ENCODE measurements at places on chromosomes 2 and 18.
A peak's percentile ranks its signal among the peaks of the same experiment; 100 is the strongest.

DNA sequence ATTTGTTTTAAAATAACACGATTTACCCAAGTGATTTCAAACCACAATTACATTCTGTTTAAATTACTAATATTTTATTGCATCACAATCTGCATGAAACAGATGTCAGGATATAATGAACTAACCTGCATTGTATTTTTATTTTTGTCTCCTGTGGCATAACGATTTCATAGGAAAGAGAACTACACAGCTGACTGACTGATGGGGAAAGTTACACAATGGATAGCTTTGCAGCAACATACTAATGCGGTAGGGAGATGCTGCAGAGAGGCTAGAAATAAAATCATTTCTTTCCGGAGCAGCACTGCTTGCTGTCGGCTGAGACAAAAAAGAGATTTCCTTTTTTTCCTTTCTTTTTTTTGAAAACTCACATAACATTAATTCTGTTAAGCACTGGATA lies 36.9 kb downstream of the SCN1A start:
- DNase-seq = no peak

DNA sequence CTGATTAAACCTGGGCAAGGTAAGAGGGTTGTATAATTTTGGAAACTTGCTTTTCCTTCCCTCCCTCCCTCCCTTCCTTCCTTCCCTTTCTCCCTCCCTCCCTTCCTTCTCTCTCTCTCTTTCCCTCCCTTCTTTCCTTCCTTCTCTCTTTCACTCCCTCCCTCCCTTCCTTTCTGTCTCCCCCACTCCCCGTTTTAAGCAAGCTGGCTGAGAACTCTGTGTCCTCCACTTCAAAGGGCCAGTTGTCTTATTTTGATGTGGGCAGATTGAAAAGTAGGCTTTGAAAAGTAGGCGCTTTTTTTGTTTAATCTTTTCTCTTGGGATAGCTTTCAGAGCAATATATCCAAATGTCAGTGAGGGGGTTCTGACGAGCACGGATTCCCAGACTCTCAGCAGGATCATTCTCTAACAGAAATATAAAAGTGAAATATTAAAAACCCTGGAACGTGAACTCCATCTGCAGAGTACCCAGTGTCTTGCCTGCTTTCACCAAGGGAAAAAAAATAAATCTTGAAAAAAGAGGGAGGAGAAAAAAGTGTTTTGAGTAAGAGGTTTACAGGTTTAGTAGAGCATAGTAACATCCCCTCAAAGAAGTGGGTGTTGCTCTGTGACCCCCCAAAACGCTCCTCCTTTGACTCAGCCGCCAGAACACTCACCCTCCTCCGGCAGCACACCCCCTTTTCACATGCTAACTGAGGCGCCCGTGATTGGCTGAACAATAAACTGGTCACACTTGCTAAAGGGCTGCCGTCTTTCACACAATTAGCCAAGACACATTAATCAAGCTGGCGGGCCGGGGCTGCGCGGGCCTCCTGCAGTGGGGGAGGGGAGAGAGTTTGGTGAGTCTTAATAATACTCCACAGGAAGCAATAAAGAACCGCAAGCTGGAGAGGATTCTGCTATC lies 52.2 kb downstream of the CDK15 start:
- peak; percentile 18 for DNase-seq

DNA sequence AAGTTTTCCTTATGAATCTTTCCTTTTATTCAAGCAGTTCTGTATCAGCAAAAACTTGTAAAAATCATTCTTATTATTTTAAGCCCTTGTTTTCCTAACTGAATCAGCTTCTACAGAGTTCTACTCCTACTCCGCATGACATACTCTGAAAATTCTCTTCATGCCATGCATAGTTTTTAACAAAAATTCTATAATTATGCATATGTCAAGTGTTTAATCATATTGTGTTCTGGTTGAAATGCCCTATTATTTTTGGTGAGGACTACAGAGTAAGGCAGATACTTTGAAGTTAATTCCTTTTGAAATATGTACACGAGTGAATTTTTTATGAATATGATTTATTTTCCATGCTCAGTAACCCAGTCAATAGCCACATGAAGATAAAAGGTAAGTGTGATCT lies 28.8 kb downstream of the ANKRD30B start:
- no peak for DNase-seq

- DNase-seq = no peak
Measured at GRCh38 chr2:191459158-191459557, 214.0 kb downstream of the MYO1B start.

- no peak for DNase-seq
Measured at GRCh38 chr2:140424471-140424870, 1644.3 kb upstream of the NXPH2 start.

- DNase-seq = peak; percentile 12
Measured at GRCh38 chr2:85887566-85888019, 1.2 kb downstream of the ST3GAL5 start.

GRCh38 chr2:38932586-38932985 lies 42.9 kb downstream of the ARHGEF33 start:
- no peak for DNase-seq

DNA sequence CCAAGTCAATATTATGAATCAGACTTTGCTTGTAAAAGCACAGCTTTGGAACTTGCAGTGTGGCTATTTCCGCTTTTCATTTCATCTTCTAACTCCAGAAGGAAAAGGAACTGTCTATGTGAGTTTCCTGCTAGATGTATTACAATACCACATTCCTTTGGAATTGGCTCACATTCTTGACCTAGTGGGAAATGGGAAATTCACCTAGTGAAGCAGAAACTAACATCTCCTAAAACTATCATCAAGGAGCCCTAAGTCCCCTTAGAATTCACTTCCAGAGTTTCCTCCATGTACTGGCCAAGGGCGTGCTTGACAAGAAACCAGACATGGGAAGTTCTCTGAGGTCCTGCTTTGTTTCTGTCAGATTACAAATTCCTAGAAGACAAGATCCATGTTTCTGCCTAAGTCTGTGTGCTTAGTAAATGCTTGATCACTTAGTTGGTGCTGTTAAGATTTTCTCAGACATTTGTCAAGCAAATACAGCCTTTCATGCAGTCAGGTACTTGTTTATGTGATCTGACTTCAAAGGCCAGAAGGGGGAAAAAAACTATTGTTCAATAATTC lies 275.7 kb upstream of the FN1 start:
- DNase-seq = no peak

DNA sequence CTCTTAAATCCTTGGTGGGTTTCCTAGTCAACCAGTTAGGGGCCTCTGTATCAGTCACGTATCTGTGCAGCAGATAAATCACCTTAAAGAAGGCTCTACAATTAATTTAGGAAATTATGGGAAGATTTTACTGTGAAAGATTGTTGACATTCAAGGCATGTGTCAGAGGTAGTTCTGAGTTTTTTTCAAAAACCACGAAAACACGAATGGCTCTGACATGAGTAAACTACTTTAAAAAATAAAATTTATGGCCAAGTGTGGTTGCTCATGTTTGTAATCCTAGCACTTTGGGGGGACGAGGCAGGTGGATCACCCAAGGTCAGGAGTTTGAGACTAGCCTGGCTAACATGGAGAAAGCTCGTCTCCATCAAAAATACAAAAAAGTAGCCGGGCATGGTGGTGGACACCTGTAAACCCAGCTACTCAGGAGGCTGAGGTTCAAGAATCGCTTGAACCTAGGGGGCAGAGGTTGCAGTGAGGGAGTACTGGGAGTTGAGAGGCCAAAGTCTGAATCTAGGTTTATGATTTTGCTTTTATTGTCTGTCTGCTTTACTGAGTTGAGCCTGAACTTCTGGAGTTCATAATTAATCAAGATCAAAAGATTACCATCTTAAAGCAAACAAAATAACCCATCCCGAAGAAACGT lies 77.1 kb downstream of the SPRED2 start:
- DNase-seq = no peak

GRCh38 chr2:71463342-71463654 lies 9.9 kb downstream of the DYSF start:
- DNase-seq = no peak

DNA sequence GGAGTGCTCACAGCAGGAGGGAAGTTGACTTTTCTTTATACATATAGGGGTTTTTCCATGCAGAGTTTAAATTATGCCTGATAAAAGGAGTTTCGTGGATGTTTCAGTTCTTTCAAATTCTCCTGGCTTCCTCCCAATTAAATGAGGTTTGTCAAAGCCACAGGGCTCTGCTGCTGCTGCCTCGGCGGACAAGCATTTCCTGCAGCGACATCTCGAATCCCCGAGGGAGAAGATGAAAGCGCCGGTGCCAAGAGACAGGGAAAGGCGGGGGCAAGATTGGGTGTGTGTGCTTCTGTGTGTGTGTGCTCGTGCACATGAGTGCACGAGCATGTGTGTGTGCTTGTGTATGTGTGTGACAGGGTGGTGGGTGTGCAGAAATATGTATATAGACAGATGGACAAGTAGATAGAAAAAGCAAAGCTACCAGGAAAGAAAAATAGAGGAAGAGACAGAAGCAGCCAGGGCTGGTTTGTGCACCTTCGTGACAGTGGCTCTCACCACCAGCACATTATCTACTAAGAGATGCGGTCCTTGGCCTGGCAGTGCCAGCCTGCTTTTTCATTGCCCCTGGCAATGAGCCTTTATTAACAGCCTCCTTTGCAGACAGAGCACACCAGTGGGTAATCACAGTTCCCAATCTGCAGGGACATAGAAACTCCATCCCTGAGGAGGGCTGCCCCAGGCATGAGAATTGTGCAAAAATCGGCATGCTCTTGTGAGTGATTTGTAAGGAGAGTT lies 76.2 kb downstream of the CDK15 start:
- DNase-seq = peak; percentile 43

DNA sequence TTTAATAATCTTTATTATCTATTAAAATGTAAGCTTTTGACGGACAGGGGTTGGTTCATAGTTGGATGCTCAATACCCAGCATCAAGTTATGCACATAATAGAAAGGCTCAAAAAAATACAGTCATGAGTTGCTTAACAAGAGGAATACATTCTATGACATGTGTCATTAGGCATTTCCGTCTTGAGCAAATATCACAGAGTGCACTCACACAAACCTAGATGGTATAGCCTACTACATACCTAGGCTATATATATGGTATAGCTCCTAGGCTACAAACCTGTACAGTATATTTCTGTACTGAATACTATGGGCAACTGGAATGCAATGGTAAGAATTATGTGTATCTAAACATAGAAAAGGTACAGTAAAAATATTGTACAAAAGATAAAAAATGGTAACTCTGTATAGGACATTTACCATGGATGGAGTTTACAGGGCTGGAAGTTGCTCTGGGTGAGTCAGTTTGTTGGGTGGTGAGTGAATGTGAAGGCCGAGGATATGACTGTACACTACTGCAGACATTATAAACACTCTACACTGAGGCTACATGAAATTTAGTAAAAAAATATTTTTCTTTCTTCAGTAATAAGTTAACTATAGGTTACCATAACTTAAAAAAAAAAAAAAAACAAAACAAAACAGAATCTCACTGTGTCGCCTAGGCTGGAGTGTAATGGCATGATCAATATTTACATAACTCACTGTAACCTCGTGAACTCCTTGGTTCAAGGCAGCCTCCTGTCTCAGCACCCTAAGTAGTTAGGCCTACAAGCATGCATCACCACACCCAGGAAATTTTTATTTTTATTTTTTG lies 201.2 kb downstream of the NBAS start:
- no peak for DNase-seq

DNA sequence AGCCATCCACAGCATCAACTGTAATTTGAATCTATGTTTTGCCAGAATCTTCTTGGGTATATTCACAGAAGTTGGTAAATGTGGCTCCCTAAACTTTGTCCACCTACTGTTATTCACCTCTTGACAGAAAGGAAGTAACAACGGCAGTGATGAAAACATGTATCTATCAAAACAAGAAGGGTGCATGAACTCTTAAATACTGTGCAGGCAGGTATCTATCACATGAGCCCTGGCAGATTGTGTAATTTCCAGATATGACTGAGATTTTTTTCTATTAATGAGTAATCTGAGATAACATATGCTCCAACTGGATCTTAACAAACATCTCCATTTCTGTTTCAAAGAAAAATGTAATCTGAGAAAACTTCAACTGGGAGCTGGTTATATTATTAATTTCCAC lies 36.6 kb downstream of the SFT2D3 start:
- no peak for DNase-seq

- peak; percentile 26 for DNase-seq
Measured at GRCh38 chr2:1140389-1141003, 189.8 kb downstream of the SNTG2 start.

DNA sequence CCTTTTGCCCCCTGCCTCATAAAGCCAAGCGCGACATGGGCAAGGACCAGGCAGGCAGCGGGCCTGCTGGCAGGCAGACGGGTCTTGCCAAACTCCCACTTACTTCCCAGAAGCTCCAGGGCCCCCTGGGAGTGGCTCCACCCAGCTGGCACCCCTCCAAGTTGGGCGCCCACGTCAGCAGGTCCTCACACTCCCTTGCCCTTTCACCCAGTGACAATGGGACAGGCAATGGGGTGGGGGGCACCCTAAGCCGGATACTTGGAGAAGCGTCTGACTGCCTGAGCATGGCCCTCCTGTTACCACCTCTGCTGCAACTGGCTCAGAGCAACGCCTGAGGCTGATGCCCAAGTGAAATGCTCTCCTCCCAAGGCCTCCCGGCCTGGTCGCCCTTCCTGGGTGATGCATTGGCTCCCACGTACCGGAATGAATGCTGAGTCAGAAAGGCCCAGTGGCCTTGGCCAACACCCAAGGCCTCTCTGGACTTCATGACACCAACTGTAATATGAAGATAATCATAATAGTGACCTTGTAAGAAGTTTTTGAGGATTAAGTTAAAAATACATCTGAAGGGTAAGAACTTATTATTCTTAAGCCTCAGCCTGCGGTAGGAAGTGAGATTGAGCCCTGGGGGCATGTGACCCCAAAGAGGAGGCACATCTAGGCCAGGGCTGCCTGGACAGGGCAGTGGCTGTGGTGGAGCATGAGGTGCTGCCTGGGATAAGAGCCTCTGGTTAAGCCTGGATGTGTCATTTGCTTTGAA lies 31.6 kb downstream of the KCNK3 start:
- peak; percentile 11 for DNase-seq

GRCh38 chr2:128306081-128306930 lies 12.4 kb downstream of the HS6ST1 start:
- no peak for DNase-seq

- DNase-seq = no peak
Measured at GRCh38 chr2:179927041-179927440, 65.6 kb upstream of the ZNF385B start.

DNA sequence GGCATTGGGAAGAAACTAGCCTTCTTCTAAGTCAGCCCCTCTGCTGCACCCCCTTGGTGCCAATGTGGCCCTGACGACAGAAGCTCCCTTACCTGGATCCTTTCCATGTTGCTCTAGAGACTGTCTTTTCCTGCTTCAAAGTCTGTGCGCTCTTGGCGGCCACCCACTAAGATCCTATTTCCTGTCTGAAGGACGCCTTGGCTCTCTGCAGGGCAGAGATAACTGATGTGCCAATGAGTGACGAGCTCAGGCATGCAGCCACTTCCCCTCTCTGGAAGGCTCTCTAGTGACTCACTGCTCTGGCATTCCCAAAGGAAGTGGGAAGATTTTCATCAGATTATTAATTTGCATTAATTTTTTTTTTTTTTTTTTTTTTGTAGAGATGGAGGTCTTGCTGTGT lies 273.5 kb downstream of the CDH20 start:
- peak; percentile 64 for DNase-seq

DNA sequence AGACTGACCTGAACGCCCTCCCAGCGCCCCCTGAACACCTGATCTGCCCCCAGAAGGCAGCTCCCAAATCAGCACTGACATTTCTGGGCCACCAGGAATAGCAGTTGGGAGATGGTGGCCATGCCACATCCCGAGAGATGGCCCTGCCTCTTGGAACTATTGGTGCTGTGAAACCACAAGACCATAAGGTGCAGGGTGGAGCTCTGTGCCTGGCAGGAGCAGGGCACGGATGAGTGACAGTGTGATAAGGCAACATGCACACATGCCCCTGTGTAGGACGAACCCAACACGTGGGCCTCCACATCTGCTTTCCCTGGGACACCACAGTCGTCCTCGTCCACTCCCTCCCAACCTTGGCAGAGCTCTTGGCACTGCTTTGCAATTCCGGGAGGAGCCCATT lies 26.9 kb downstream of the ANO7 start:
- DNase-seq = peak; percentile 80

Measured in hematopoietic multipotent progenitor cell treated with erythropoietin and hydrocortisone succinate and interleukin-3 and kit ligand, for 8 days (in vitro differentiated cells).